Small intestine (tissue), 16 donors: ENCODE measurements at places on chromosomes 2 and 18. TPM values are rescaled to one million over a fixed set of nuclear protein-coding genes. Genes with fewer than 3 reads are reported as not detected.

DNA sequence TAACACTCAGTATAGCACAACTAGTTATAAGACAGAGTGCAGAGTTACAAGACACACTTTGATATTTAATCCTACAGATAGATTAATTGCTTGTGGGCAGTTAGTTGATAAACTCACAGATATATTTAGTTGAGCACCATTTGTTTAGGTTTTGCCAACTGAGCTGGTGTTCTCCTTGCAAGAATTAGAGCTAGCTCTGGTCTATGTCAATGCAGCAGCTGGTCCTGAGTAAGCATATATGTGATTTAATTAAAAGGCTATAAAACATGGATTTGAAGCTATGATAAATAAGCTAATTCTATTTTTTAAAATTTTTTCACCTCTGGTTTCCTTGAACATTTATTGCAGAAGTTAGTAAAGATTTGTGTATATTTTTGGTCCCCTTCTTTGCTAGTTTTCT is 35.6 kb downstream of the GPD2 start:
- no peaks in the 10 kb centered on the region for H3K36me3 ChIP-seq
- no peak for DNase-seq
- H3K4me3 ChIP-seq: no peak overlapping the region
- no peaks in the 10 kb centered on the region for H3K27me3 ChIP-seq
- H3K4me1 ChIP-seq: peaks cover under 1% of the 10 kb centered on the region
- H3K27ac ChIP-seq: no peak overlapping the region

DNA sequence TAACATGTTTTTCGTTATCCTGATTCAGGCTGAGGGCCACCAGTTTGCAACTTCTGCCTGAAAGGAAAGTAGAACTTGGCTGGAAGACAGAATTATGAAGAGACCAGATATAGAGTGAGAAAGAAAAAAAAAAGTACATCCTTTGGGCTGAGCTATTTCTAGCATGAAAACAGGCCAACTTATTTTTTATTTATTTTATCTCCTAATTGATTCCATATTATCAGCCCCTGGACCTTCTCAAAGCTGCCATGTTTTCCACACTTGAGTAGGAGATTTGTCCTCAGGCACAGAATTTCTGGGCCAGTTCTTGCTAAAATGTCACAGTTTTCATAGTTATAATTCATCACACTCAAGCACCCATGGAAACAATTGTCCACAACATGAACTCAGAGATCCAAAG is 586.8 kb upstream of the CNTNAP5 start:
- no peak for DNase-seq
- H3K36me3 ChIP-seq: no peaks in the 10 kb centered on the region
- no peaks in the 10 kb centered on the region for H3K4me1 ChIP-seq
- H3K4me3 ChIP-seq: no peak overlapping the region
- H3K27ac ChIP-seq: no peak overlapping the region

GRCh38 chr18:74402806-74403433 is 54.2 kb downstream of the DIPK1C start:
- H3K27ac ChIP-seq: no peak overlapping the region
- DNase-seq: no peak
- no peak overlapping the region for H3K4me3 ChIP-seq
- H3K4me1 ChIP-seq: no peaks in the 10 kb centered on the region
- H3K36me3 ChIP-seq: no peaks in the 10 kb centered on the region

The SPR gene
- polyA plus RNA-seq: 50.0 TPM

The RAD51AP2 gene
- not detected for polyA plus RNA-seq

The RABL2A gene
- polyA plus RNA-seq: 6.5 TPM
